ENCODE measurements at places on chromosomes 16 and 17.

GRCh38 chr16:19863990-19864389 is 20.7 kb downstream of the GPRC5B start:
- DNase-seq, result no peak

DNA sequence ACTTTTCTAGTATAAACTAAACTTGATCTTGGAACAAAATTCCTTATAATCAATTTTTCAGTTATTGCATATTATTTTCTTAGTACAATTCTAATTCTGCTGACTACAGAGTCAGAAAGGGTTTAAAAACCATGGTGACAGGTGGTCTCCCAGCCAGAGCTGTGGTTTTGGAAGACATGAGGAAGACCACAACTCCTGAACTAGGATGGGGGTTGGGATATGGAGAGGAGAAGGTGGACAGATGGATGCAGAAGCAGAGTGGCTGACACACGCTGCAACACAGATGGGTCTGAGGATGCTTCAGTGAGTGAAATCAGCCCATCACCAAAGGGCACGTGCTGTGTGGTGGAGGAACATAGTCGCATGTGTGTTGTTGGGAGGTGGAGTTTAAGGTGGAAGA is 187.7 kb downstream of the LGALS9B start:
- no peak for DNase-seq

DNA sequence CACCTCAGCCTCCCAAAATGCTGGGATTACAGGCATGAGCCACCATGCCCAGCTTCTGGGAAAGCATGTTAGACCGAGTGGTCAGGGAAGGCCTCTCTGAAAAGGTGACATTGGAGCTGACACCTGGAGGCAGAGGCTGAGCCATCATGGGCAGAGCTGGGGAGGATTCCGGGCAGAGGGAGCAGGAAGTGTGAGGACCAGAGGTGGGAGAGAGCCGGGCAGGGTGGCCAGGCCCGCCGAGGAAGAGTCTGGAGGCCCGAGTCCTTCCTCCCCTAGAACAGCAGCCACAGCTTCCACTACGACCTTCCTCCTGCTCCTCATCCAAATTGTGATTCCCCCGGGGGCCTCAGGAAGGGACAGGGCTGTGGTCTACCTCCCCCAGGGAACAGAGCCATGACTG is 74.7 kb downstream of the COG7 start:
- DNase-seq, result no peak

GRCh38 chr17:43667947-43668348 is 6.2 kb upstream of the MEOX1 start:
- no peak for DNase-seq

DNA sequence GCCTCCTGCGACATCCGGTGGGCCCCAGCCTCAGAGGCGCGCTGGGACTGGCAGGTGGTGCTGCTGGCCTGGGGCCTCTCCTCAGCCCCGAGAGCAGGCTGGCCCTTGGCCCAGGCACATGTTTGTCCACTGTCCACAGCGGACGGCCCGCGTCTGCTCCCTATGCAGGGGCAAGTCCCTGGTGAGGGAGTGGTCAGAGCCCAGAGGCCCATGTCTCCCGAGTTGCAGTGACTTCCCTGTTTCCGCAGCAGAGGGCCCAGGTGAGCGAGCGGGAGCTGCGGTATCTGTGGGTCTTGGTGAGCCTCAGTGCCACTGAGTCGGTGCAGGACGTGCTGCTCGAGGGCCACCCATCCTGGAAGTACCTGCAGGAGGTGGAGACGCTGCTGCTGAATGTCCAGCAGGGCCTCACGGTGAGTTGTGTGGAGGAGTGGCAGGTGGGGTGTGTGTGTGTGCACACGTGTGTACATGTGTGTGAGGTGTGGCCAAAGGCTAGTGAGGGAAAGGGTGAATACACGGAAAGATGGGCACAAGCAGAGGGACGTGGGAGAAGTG is 10.4 kb downstream of the IL34 start:
- no peak for DNase-seq

DNA sequence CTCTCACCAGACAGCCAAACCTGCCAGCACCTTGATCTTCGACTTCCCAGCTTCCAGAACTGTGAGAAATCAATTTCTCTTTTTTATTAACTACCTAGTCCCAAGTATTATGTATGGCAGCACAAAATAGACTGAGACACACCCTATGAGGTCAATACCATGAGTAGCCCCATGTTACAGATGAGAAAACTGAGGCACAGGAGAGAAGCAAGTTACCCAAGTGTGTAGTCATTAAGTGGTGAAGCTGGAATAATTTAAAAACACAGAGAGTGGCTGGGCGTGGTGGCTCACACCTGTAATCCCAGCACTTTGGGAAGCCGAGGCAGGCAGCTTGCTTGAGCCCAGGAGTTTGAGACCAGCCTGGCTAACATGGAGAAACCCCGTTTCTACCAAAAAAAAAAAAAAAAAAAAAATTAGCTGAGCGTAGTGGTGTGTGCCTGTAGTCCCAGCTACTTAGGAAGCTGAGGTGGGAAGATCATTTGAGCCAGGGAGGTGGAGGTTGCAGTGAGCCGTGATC is 4.9 kb downstream of the NQO1 start:
- no peak for DNase-seq

GRCh38 chr17:56499799-56500388 is 93.6 kb upstream of the NOG start:
- no peak for DNase-seq

GRCh38 chr16:67878846-67879245 is 5.8 kb upstream of the NRN1L start:
- DNase-seq, result no peak

DNA sequence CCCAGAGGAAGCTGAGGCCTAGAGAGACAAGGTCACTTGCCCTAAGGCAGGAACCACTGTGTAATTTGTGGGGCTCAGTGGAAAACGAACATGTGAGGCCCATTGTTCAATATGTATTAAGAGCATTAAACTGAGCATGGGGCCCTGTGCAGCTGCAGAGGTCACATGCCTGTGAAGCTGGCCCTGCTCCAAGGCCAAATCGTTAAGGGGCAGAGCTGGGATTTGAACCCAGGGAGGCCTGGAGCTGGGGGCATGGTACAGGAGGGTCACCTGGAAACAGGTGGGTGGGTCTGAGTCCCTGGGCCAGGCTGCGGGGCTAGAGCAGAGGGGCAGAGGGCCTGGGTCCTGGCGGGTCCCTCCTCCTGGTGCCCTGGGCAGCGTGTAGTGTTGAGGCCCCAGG is 19.7 kb downstream of the C16orf74 start:
- DNase-seq, result no peak

GRCh38 chr16:89476811-89477261 is 13.5 kb downstream of the ANKRD11 start:
- no peak for DNase-seq

GRCh38 chr16:75086281-75086680 is 30.3 kb downstream of the LDHD start:
- DNase-seq, result no peak

DNA sequence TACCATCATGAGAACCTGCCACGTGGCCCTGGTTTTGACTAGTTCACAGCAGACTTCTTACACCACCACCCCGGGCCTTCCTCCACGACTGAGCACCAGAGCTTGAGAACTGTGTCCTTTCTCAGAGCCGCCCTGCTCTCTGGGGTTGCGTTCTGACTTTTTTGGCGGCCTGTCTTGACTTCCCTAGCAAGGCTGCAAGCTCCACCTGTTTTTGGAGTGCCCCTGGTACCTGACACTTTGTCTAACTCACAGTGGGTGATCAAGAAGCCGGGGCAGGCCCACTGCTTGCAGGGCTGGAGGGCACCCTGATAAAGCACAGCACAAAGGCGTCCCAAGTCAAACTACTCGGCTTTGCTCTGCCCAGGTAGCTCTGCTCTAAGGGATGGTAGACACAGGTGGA is 154.3 kb downstream of the SDK2 start:
- no peak for DNase-seq

All from Peyer's patch (tissue), 4 donors.